ENCODE measurements at places on chromosomes 4 and X.

DNA sequence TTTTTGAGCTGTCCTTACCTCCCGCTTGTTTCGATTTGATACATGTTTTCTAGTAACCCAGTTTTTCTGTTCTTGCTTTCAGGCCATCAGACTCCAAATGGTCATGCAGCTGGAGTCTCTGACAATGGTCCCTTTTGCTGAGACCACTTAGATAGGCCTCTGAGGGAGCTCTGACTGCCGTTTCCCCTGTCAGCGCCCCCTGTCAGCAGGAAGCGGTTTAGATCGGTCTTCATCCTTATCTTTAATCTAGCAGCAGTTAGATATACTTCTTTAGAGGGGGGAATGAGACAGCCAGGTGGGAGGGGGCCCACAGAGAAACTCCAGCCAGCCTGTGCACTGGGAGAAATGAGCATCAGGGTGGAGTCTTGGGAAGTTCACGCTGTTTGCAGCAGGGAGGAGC, 457.9 kb downstream of the GPAT3 start:
- no peak for DNase-seq

DNA sequence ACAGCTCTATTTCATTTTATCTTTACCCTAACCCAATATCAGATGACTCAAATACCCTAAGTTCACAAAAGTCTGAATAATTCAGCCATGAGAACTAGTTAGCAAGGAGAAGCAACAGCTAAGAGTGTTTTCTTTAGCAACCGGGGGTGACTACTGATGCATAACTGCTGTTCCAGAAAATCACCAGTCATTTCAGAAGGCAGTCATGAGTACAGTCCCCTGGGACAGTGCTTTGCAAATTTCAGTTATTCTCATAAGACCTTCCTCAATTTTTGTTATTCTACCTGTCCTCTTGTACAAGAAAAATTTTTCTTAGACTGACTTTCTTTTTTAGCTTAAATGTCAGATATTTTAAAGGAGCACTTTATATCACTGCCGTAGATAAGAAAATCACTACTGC, 16.4 kb downstream of the BANK1 start:
- DNase-seq, result no peak

DNA sequence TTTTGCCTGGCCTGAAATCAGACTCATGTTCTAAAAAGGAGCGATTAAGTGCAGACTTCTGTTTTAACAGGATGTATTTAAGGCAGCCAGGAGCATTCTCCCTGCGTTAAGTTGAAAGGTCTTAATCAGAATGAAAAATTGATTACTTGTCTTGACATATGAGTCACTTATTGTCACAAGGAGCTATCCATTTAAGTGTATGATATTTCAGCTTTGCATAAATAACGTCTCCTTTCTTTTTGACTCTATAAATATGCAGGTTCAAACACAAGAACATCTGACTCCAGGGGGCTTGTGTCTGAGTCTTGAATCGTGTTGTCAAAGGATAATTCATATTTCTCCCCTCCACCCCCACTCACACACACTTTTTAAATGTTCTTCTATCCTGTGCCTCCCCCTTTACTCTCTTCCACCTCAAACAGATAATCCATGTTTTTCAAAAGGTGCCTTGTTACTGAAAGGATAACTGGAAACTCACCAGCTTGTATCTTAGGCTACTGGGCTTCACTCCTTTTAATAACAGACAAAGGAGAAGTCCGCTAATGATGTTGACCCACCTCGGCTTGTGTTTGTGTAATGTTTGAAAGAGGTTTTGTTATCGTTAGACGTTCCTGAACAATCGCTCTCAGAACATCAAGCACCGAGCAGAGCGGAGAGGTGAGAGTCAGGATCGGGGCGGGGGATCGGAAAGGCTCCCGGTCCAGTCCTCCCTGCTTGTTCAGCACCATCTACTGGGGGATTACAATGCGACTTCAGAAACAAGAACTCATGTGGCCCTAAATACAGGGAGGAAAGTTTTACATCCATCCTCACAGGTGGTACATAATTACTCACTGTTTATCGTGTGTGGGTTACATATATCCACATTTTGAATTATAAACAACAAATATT, 107.5 kb upstream of the RPL34 start:
- DNase-seq, result peak; percentile 36

DNA sequence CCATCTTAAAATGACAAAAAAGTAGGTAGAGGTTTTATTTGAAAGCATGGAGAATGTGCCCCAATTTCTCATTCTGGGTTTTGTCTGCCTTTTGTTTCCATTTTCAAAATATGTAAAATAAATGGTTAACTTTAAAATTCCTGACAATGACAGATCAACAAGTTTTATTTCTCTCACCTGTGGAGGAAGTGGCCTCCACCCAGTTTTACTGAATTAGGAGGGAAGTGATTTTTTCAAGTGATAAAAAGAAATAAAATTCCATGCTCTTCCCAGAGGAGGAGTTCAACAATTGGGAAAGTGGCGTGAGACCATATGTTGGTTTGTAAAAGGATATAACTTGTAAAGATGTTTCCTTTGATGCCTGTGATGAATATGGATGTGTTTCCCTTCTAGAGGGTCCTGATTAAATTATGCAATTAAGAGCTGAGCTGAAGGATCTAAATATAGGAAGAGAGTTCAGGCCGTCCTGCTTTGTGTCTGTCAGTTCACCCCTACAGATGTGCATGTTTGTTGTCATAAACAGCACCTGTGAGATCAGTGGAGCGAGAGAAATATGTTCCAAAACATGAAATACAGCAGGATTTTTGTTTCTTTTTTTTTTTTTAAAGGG, 19.5 kb downstream of the SMAD1 start:
- no peak for DNase-seq

GRCh38 chr4:118124997-118125396, 90.7 kb downstream of the NDST3 start:
- no peak for DNase-seq

- no peak for DNase-seq
Measured at GRCh38 chr4:25031077-25031621, 403 bp upstream of the LGI2 start.

GRCh38 chrX:22135994-22136684, 104.0 kb downstream of the PHEX start:
- no peak for DNase-seq

- DNase-seq, result no peak
Measured at GRCh38 chr4:140372751-140373327, 607 bp upstream of the SCOC start.

DNA sequence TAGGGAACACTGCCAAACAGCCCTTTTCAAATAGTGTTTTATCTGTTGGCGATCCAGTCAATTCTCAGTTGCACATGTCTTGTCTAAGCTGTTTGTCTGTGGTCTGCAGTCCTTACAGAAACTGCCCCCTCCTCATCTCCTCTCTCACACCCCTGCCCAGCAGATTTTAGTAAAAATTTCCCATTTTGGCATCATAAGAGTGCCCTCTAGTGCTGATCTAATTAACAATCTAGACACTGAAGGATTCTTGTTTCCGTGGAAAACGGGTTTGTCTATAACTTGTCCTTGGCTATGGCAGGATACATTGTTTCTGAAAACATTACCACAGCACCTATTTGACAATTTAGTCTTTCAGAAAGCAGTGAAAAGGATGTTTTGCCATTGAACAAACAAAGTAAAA, 227.2 kb upstream of the MBNL3 start:
- no peak for DNase-seq

DNA sequence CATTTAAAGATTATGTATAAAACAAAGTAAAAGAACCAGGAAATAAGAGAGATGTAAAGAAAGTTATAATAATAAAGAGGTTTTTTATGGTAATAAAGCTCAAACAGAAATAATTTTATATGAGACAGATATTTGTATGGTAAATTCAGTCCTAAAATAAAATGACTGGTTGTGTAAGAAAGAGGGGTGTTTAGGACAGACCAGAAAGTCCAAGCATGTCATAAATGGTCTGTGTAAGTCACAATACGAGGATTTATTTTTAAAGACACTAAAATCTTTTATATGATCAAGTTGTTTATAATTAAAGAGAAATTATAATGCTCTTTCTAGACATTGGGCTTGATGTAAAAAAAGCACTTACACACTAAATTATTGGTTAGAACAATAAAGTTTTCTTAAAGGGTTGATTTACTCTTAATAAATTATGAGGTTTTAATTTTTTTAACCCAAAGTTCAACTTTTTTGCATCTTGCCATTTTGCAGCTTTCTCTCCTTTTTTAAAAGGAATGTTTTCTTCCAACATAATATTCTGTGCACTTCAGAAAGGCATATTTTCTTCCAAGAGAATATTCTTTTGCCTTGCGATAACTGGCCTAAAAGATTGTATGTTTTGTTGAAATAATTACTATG, 61.9 kb upstream of the TCEAL2 start:
- no peak for DNase-seq

GRCh38 chrX:104166735-104167436, 633 bp downstream of the FAM199X start:
- no peak for DNase-seq

- no peak for DNase-seq
Measured at GRCh38 chr4:16104520-16104919, 20.7 kb upstream of the PROM1 start.

- no peak for DNase-seq
Measured at GRCh38 chr4:181766061-181766548, 477.1 kb upstream of the TENM3 start.

- DNase-seq, result no peak
Measured at GRCh38 chr4:100206850-100207249, 16.6 kb upstream of the DDIT4L start.

Measured in stimulated activated CD4-positive, alpha-beta T cell treated with anti-CD3 and anti-CD28 coated beads, Interleukin-4, amount 100 ng/mL, for 1 hour (primary cell).